ENCODE measurements at places on chromosomes 2 and 18. TPM values are rescaled to one million over a fixed set of nuclear protein-coding genes. Genes with fewer than 3 reads are reported as not detected.

SCYGR4 gene
- not detected for total RNA-seq

AMER3 gene
- not detected for total RNA-seq

OLA1 gene
- total RNA-seq = 73.2 TPM

FOXI3 gene
- total RNA-seq = not detected

PDE1A gene
- total RNA-seq = 2.7 TPM

PROKR1 gene
- not detected for total RNA-seq

CHRND gene
- not detected for total RNA-seq

All from mesangial cell (primary cell).